Endothelial cell of umbilical vein (primary cell): ENCODE measurements at places on chromosomes 2 and 18. TPM values are rescaled to one million over a fixed set of nuclear protein-coding genes. Genes with fewer than 3 reads are reported as not detected.

RGPD4 gene
- not detected in 2 replicates for polyA plus RNA-seq

UGT1A8 gene
- polyA plus RNA-seq = not detected in 2 replicates

CD8B gene
- polyA plus RNA-seq = not detected in 2 replicates

DARS1 gene
- polyA plus RNA-seq = 17.9 and 20.9 TPM in 2 replicates

NEU2 gene
- polyA plus RNA-seq = not detected in 2 replicates

SERPINB11 gene
- not detected in 2 replicates for polyA plus RNA-seq

SF3B1 gene
- 271 and 321 TPM in 2 replicates for polyA plus RNA-seq

GBX2 gene
- 2.4 and 3.0 TPM in 2 replicates for polyA plus RNA-seq
